ENCODE measurements at places on chromosomes 2 and 18.

DNA sequence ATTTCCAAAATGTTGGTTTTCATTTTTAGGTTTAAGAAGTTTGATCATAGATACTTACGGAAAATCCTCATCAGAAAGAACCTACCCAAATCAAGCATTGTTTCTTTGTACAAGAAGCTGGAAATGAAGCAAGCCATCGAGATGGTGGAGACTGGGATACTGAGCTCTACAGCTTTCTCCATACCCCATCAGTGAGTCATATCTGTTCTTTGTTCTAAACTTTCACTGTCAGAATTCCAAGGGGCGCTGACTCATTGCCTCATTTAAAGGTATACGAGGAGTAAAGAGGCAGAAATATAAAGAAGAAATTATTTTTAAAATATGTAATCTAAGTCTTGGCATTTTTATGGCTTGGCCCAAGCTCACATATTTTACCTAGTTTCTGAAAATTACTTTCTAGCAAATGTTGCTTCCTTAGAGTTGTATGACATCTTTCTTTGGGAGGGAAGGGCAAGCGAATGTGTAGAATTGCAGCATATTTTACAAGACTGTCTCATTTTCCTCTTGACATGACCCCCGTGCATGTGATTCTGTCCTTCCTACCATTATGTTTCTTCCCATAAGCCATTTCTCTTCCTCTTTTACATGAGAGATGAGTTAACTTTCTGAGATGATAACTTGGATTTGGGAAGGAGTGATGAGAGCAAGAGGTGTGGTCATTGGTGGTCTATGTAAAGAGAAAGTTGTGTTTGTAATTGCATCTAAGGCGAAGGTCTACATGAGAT is 41.2 kb downstream of the SLC9A4 start:
- DNase-seq = no peak

DNA sequence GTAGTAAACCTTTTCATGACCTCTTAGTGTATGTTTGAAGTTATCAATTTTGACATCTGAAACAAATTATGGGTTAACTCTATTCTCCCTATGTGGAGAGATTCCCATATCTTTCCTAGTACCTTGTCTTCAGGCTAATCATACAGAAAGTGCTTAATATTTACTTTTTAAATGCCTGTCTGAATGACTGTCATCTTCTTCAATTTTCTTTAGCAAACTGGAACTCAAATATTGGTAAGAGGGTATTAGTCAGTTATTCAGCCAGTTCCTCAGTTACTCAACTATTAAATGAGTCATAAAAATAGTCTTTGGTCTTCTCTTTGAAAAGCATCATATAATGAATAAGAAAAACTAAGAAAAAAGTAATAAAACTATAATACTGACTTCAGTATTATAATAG is 1038.0 kb upstream of the PIK3C3 start:
- DNase-seq = no peak

- DNase-seq = no peak
Measured at GRCh38 chr2:190843890-190844699, 36.5 kb upstream of the GLS start.

GRCh38 chr2:158984604-158985135 is 16.2 kb downstream of the TANC1 start:
- DNase-seq = no peak

- DNase-seq = no peak
Measured at GRCh38 chr2:218074031-218074430, 5.0 kb downstream of the RUFY4 start.

- no peak for DNase-seq
Measured at GRCh38 chr2:194252127-194252526, 1404.9 kb upstream of the SLC39A10 start.

DNA sequence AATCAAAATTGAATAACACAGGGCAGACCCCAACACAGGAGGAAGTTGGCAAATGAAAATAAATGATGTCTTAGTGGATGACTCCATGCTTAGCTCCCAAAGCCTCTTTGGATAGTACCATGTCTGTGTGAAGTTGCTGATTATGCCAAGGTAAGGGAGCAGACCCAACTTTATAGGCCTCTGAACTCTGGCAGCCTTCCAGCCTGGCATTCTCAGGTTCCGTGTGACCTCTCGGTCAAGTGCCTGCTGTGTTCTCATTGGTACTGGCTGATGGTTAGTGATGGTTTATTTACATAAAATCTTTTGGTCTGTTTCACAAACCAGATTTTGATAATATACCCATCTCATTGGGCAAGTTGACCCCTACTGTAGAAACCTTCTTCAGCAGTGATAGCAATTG is 112.2 kb upstream of the TTC39C start:
- no peak for DNase-seq

- DNase-seq = no peak
Measured at GRCh38 chr2:68487773-68488355, 20.5 kb downstream of the APLF start.

DNA sequence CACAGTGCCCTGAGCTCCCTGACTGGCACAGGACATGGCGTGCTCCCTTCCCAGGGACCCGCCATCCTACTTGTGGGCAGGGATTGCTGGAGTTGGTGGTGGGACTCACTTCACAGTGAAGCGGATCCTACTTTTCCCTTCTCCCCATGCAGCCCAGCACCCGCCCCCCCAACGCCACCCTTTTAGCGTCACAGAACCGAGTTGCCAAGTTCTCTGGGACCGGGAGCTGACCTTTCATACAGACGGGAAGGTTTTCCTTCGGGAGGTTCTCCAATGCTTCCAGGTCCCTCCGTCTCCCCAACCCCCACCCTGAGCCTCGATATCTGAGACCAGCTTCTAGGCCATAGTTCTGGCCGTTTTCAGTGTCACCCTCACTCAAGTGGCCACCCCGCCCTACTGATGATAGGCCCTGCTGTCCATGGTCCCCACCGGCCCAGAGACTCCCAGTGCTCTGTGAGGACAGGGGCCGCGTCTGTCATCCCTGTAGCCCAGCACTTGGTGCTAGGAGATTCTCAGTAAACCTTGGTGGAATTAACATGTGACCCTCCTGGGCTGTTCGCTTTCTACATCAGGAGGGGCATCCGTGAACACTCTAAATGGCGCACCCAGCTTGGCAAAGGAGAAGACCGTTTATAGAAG is 1.6 kb upstream of the DNMT3A start:
- no peak for DNase-seq
